ENCODE measurements at places on chromosomes 5 and 9.

GRCh38 chr9:88950341-88951154 is 40.7 kb upstream of the S1PR3 start:
- DNase-seq = no peak

GRCh38 chr5:142063878-142064331 is 44.7 kb upstream of the NDFIP1 start:
- DNase-seq = no peak

DNA sequence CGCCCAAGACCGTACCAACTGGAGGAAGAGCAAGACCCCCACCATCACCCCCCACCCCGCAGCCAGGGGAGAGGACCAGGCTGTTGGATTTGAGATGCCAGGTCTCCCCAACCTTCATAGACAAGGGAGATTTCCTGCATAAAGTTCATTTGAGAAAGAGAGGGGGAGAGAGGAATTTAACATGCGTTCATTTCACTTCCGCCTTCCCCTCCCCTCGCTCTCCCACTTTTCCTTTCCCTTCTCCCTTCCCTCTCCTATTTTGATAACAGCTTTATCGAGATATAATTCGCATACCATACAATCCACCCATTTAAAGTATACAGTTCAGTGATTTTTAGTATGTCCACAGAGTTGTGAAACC is 4.2 kb upstream of the NKX2-5 start:
- no peak for DNase-seq

DNA sequence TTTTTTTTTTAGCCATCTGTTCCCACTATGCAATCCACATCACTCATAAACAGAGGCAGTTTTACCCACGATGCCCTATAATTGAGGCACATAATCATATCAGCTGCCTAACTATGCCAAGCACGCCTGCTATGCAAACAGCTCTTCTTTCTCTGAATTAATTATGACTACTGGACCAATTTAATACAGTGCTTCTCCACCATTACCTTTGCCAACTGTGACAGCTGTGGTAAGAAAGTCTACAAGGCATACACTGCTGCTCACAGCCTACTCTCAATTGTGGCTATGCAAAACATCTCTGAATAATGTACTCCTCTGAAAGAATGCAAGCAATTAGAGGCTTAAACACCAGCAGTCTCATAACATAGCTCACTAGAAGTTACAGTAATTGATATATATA is 97.1 kb downstream of the DTWD2 start:
- DNase-seq = no peak

GRCh38 chr5:134594797-134595457 is 37.7 kb downstream of the SAR1B start:
- DNase-seq = no peak

GRCh38 chr5:51172903-51173626 is 210.2 kb upstream of the ISL1 start:
- no peak for DNase-seq

DNA sequence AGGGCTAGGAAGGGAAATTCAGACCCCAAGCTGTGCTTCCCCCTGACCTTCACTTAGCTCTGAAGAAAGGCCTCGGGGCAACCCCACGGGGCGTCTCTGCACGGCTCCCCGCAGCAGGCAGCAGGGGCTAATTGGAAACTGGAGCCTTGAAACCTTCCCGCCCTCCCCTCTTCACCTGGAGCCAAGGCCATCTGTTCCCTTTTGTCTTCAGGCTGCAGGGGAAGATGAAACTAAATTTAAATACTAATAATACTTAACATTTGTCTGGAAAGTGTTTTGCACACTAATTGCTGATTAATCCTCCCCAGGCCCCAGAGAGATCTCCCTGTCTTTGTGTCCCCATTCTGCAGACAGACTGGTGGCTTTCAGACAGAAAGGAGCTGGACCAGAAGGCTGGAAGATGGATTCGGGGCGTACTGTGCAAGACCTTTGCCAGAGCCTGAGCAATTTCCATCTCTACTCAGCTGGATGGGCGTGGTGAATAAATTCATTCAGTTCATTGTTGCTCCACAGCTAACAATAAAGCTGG is 34.1 kb upstream of the CPLX2 start:
- DNase-seq = no peak

GRCh38 chr5:149405550-149406202 is 26.6 kb upstream of the IL17B start:
- DNase-seq = no peak

DNA sequence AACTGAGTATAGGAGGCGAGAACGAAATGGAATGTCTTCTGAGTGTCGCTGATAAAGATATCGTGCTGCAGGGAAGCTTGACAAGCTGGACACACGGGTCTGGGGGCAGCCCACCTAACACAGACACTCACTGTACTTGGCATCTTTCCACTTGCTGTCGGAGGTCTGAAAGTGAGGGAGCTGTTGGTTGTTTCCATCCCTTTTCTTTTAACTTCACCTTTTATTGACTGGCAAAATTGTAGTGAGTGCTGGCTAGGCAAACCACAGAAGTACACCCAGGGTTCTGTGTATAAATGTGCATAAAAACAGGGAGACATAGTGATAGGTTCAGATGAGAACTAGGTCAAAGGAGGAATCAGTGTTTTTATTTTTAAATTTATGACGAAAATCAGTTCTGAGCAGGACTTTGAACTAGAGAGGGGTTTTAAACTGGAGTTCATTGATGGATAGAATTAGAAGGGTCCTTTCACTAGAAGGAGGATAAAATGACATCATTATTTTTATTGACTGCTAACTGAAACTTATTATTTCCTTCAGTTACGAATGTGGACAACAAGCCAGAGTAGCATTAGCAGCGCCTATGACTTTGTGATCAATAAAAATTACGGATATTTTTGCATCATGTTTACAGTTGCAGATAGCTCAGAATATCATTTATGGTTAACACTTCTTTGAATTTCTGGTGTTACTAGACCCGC is 817 bp downstream of the GAPVD1 start:
- DNase-seq = no peak

GRCh38 chr9:37466037-37466709 is 923 bp upstream of the ZBTB5 start:
- DNase-seq = no peak

DNA sequence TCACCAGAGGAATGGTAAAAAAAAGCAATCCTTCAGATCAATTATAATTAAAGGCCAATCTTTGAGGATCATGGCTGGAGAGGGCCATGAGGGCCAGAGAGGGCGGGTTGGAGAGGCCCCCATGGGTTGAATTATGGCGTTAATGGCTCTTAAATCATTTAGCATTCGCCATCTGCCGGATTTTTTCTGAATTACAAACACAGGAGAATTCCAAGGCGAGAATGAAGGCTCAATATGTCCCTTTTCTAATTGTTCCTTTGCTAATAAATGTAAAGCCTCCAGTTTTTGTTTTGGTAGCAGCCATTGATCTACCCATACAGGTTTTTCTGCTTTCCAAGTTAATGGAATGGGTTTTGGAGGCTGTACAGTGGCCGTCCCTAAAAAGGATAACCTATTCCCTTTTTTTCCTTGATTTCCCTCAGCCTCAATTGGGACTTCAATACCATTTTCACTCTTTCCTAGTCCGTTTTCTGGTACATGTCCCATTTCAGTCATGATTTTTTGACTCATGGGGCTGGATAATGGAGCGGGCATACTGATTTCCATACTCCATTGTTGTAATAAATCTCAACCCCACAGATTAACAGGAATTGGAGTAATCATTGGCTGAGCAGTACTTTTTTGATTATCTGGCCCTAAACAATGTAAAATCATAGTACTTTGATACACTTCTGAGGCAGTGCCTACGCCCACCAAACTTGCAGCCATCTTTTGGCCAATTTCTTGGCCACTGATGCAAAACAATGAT is 6.7 kb upstream of the TMEM141 start:
- no peak for DNase-seq

- no peak for DNase-seq
Measured at GRCh38 chr5:40781843-40782409, 16.2 kb downstream of the PRKAA1 start.

GRCh38 chr5:41722359-41722950 is 147.8 kb downstream of the OXCT1 start:
- no peak for DNase-seq

GRCh38 chr9:7166074-7166473 is 408.3 kb downstream of the KDM4C start:
- no peak for DNase-seq

GRCh38 chr9:119304555-119304954 is 64.7 kb downstream of the BRINP1 start:
- DNase-seq = no peak

DNA sequence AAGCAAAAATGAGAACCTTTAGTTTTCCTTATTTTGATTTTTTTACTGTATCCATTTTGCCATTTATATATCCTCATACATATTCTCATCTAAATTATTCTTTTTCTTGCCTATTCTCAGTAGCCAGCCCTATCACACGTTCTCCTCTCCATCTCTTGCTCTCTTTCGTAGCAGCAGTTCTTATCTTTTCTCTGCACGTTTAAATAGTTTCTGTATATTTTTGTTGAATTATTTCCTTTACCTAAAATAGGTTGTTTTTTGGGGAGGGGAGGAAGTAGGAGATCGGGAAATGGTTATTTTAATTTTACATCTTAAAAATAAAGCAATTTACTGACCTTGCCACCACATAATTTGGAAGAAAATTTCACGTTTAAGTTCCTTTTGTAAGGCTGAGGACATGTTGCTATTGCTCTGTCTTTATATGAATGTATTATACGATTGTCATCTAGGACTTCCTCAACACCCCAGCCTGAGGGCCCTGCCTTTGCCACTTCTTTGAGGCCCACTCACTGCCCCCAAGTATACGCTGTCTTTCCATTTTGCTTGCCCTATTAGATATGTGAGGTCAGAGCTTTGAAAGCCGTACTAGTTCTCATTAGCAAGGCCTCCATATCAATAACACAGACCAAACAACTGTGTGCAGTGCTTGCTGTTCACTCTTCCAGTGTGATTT is 140.3 kb downstream of the GNAQ start:
- no peak for DNase-seq

GRCh38 chr5:119420169-119420568 is 32.1 kb upstream of the HSD17B4 start:
- DNase-seq = no peak

GRCh38 chr5:39542511-39543285 is 117.9 kb upstream of the DAB2 start:
- DNase-seq = no peak
